HAP-1 (cell line): ENCODE measurements at places on chromosomes 16 and 17.

GRCh38 chr17:19470530-19471261 lies 59.7 kb downstream of the RNF112 start:
- DNase-seq, result no peak

DNA sequence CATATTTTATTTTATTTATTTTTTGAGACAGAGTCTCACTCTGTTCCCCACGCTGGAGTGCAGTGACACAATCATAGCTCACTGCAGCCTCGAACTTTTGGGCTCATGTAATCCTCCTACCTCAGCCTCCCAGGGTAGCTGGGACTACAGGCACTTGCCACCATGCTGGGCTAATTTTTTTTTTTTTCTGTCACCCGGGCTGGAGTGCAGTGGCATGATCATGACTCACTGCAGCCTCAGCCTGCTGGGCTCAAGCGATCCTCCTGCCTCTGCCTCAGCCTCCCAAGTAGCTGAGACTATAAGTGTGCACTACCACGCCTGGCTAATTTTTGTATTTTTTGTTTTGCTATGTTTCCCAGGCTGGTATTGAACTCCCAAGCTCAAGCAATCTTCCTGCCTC lies 17.1 kb downstream of the UNC45B start:
- no peak for DNase-seq

DNA sequence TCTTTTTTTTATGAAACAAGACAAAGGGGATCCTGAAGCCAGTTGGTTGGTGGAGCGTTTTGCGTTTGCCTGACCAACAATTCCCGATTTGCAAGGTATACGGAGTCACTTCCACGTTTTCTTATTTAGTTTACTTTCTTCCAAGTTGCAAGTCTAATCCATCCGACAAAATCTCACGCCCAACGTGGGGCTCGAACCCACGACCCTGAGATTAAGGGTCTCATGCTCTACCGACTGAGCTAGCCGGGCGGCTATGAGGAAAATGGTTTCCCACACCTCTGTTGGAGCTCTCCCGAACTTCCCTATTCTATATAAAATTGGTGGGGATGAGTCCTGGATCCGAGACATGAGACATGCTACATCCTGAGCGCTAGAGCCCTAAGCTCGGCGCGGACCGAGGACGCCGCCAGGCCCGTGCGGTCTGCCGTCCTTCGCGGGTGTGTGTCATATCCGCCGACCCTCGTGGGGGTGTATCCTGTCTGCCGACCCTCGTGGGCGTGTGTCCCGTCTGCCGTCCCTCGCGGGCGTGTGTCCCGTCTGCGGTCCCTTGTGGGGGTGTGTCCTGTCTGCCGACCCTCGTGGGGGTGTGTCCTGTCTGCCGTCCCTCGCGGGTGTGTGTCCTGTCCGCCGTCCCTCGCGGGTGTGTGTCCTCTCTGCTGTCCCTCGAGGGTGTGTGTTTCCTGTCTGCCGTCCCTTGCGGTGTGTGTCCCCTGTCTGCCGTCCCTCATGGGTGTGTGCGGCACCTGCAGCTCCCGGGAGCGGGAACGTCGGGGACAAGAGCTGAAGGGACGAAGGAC lies 22.6 kb downstream of the ZNF213 start:
- peak; percentile 94 for DNase-seq

GRCh38 chr16:24174957-24175356 lies 81.2 kb upstream of the CACNG3 start:
- DNase-seq, result no peak

DNA sequence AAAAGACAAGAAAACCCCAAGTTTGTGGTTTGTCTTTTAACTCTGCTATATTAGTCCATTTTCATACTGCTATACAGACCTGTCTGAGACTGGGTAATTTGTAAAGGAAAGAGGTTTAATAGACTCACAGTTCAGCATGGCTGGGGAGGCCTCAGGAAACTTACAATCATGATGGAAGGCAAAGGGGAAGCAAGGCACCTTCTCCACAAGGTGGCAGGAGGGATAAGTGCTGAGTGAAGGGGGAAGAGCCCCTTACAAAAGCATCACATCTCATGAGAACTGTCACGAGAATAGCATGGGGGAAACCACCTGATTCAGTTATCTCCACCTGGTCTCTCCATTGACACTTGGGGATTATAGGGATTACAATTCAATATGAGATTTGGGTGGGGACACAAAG lies 13.5 kb upstream of the ADAM11 start:
- no peak for DNase-seq

GRCh38 chr16:61909074-61909473 lies 127.2 kb downstream of the CDH8 start:
- no peak for DNase-seq

DNA sequence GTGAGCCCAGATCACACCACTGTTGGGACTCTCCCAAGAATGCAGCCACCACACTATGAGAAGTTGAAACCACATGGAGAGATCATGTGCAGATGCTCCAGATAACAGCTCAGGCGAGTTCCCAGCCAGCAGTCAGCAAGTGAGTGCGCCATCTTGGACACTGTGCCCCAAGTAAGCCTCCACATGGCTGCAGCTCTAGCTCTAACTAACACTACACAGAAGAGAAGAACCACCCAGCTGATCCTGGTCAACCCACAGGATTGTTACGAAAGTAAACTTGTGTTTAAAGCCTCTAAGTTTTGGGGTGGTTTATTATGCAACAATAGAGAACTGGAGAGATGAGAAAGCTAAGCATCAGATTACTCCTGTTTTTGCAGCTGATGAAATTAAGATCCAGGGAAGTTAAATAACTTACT lies 25.8 kb downstream of the SLC38A7 start:
- no peak for DNase-seq

DNA sequence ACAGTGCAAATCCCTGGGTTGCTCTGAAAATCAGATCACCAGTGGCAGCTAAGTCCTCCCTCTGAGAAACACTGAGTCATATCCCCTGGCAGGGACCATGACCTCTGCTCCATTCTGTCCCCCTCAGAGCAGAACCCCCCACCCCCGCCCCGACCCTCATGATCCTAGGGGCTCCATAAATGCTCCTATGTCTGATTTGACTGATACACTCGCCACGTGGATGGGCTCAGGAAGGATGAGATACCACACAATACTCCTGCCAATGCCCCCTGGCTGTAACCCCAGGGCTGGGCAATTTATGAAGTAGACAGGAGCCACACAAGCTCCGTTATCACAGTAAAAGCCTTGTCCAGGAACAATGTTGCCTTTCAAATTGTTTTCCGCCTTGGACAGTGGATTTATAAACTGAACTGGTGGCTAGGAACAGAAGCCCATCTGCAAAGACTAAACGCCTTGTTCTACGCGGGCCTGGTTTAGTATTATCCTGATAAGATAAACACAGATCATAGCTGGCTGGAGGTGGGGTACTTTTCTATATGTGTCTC lies 394.8 kb downstream of the SLC39A11 start:
- peak; percentile 32 for DNase-seq

DNA sequence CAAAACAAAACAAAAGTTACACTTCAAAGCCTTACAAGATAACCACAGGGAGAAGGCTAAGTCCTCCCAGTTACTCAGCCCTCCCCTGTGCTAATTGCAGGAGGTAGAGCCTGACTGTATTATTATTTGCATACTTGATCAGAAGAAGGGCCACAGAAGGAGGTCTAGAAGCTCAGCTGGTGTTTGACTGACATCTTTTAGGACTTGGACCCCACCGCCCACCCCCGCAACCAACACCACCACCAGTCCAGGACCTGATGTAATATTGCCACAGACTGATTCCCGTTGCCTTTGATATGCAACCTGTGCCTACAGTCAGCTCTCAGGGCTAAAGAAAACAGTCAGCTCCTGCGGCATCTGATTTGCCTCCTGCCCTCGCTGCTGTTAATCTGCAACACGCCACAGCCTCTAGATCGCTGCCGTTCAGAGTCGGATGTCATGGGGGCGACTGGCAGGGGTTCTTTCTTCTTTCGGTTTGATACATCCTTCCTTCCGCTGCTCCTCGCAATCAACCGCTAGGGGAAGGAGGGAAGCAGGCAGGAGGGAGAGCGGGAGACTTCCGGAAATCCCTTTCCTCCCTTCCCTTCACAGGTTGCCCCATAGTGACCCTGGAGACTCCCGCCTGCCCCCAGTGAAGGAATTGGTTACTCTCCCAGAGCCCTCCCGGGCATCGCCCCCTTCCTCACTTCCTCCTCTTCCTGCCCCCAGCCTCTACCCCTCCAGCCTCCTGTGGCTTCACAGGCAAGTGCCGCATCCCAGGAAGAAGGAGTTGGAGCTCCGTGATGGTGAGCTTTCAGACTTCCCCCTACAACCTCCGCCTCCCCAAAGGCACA lies 90.5 kb upstream of the SOX9 start:
- no peak for DNase-seq

DNA sequence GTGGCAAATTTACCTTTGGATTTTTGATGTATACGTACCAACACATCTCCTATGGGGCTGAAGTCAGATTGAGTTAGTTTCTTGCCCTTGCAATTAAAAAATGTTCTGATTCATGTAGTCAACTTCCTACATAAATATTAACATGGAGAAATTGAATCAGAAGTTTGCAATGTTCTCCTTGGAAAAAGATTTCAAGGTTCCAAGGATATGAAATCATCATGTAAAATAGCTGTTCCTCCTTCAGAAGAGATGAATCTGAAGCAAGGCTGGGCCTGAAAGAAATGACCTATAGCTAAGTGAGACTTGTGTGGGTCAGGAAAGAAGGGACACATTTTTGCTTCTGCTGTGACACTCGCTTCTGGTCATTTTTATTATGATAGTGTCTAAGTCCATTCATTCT lies 131.7 kb downstream of the RGS9 start:
- DNase-seq, result no peak

- DNase-seq, result no peak
Observed at GRCh38 chr16:1871974-1872635, at the start of gene MEIOB. Gene MEIOB, minus strand, starts transcription at chr16:1872164. Its CDS starts 3,989 bp downstream, at chr16:1868175.

GRCh38 chr16:88672776-88673175 lies 9.9 kb upstream of the MVD start:
- DNase-seq, result no peak
